ENCODE measurements at places on chromosomes 5 and 9.

- H3K4me1 ChIP-seq = no peaks in the 10 kb centered on the region
- H3K4me3 ChIP-seq = no peak overlapping the region
Observed at GRCh38 chr5:83764101-83764500, 43.4 kb upstream of the HAPLN1 start.

- no peak overlapping the region for H3K27ac ChIP-seq
- peak; percentile 71 for DNase-seq
- H3K27me3 ChIP-seq = no peaks in the 10 kb centered on the region
- H3K4me1 ChIP-seq = no peaks in the 10 kb centered on the region
- no peak overlapping the region for H3K4me3 ChIP-seq
Observed at GRCh38 chr5:157366741-157367674, 93.0 kb upstream of the NIPAL4 start.

DNA sequence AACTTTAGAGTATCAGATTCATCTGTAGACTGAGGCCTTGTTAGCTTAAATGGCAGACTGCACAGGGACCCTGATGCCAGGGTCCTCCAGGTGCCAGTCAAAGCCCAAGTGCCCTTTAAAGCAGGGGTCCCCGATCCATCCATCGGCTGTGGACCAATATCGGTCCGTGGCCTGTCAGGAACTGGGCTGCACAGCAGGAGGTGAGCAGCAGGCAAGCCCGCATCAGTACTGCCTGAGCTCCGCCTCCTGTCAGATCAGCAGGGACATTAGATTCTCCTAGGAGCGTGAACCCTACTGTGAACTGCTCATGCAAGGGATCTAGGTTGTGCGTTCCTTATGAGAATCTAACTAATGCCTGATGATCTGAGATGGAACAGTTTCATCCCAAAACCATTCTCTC lies 403.4 kb downstream of the RAB3C start:
- H3K27me3 ChIP-seq = no peaks in the 10 kb centered on the region
- peaks cover 3% of the 10 kb centered on the region for H3K4me1 ChIP-seq
- H3K4me3 ChIP-seq = no peak overlapping the region
- H3K27ac ChIP-seq = no peak overlapping the region
- H3K36me3 ChIP-seq = no peaks in the 10 kb centered on the region
- DNase-seq = peak; percentile 25

DNA sequence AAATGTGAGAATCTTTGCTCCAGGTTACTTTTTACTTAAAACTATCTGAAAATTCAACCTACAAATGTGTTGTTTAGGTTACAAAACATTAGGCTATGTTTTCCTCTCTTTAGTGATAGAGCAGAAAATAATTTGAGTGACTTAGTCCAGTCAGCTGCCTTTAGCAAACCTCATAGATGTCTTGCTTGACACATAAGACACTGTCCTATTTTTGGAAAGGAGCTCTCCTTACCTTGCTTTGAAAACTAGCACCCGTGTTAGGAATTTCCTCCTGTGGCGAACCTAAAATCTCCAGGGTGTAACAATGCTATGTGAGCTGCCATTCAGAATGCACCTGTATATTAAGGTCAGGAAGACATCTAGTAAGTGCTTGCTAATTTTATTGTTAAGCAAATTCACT lies 221.2 kb upstream of the CD180 start:
- H3K27ac ChIP-seq = no peak overlapping the region
- DNase-seq = peak; percentile 25
- no peaks in the 10 kb centered on the region for H3K27me3 ChIP-seq
- 0 out of 2 replicates have a peak overlapping the region, but pooled peaks have one; percentile 14 for H3K4me3 ChIP-seq

DNA sequence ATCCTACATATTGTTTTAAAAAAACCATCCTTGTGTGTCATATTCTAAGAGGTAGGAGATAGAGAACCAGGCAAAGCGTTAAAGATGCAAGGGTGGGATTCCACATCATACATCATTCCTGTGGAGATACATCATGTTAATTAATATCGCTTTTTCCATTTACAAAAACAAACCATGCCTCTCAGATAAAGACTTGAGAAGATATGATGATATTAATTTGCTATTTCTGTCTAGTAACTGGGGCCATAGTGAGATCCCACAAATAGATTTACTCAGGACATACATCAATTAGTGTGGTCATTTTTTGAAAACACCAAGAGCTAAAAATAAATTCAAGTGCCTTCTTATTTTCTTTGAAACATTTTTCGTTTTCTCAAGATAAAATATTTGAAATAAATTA lies 165.4 kb upstream of the TARS1 start:
- no peak overlapping the region for H3K27ac ChIP-seq
- no peak overlapping the region for H3K4me3 ChIP-seq
- H3K36me3 ChIP-seq = no peaks in the 10 kb centered on the region
- no peaks in the 10 kb centered on the region for H3K27me3 ChIP-seq
- no peaks in the 10 kb centered on the region for H3K4me1 ChIP-seq

DNA sequence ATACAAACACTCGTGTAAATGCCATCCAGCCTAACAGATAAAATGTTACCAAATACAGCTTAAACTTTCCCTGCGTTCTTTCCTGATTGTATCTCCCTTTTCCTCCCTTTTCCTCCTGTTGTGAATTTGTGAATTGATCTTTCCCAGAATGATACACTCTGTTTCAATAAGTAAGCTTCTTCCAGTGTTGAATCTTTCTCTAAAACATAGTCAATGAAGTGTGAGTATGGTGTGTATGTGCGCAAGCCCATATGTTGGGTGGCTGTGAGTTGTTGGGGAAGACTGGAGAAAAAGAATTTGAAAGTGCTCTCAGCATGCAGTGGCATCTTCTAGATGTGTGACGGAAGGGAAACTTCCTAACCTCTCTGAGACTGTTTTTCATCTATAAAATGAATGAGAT lies 143.1 kb upstream of the KLF4 start:
- peaks cover 5% of the 10 kb centered on the region for H3K36me3 ChIP-seq
- H3K4me3 ChIP-seq = no peak overlapping the region
- peaks cover 12% of the 10 kb centered on the region for H3K27me3 ChIP-seq

DNA sequence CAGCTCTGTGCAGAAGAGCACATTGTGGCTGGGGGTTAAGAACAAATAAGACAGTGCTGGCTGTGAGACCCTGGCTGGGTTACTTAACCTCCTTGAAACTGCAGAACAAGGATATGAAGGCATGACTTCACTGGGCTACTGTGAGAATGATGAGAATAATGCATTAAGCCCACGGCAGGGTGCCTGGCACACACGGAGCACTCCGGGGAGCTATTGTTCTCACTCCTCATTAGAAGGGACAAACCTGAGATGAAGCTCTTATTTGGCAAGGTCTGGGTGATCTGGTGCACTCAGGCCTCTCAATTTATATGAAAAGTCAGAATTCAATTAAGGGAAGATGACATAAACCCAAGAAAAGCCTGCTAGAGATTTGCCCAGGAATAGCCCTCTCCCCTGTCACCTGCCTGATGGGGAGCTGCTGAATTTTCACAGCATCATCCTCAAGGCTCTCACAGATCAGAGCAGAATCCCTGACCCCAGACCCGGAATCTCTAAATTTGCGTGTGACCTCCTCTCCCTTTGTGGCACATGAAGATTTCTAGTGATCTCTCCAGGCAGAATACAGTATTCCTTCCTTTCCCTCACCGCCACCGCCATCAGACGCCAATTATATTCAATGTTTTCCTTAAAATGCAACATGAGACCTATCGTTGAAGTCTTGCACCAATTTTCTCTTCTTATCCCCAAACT lies 102.1 kb downstream of the COL23A1 start:
- H3K27ac ChIP-seq = no peak overlapping the region
- no peaks in the 10 kb centered on the region for H3K27me3 ChIP-seq
- no peaks in the 10 kb centered on the region for H3K36me3 ChIP-seq
- no peak for DNase-seq
- peaks cover 19% of the 10 kb centered on the region for H3K4me1 ChIP-seq

DNA sequence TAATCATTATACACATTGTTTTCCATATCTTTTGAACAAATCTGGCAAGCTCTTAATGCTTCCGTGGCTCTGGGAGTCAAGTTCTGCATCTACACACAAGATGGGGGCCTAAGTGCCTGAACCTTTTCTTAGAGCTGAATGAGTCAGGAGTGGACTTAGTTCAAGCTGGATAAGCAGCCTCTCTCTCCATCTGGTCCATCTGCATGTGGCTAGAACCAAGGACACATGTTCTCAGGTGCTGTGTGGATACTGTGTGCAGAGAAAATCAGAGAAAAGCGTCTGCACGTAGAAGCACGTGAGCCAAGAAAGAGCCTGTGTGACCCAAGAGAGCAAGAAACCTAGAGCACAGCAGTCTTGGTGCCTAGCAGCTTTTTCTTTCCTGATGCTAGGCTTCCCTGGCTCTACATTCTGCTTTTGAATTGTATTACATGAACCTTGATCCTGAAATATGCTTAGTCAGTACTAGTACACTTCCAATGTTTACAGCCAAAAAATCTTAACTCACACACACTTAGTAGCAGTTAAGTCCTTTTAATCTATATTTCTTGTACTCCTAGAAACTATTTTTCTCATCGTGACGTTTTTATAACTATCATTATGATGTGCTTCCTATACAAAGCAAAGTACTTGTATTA lies 1798.9 kb downstream of the MAT2B start:
- no peak overlapping the region for H3K4me3 ChIP-seq
- no peak overlapping the region for H3K27ac ChIP-seq
- 0 out of 2 replicates have a peak, but pooled peaks cover 5% of the 10 kb centered on the region for H3K36me3 ChIP-seq
- DNase-seq = no peak

DNA sequence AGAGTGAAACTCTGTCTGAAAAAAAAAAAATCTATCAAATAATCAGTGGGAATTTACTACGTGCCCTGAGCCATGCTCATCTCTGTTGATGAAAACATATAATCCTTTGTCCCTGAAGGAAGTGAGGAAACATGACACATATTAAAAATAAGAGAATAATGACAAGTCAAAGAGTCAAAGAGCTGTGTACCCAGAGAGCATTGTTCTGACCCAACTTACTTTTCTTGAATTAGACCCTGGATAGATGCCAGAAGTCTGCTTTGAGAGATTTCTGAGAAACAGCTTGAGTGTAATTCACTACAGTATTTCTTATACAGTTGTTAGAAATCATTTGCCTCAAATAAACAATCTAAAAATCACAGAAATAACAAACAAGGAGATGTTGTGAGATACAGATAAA lies 490.0 kb upstream of the PIK3R1 start:
- H3K4me3 ChIP-seq = no peak overlapping the region
- H3K27ac ChIP-seq = no peak overlapping the region
- DNase-seq = no peak

DNA sequence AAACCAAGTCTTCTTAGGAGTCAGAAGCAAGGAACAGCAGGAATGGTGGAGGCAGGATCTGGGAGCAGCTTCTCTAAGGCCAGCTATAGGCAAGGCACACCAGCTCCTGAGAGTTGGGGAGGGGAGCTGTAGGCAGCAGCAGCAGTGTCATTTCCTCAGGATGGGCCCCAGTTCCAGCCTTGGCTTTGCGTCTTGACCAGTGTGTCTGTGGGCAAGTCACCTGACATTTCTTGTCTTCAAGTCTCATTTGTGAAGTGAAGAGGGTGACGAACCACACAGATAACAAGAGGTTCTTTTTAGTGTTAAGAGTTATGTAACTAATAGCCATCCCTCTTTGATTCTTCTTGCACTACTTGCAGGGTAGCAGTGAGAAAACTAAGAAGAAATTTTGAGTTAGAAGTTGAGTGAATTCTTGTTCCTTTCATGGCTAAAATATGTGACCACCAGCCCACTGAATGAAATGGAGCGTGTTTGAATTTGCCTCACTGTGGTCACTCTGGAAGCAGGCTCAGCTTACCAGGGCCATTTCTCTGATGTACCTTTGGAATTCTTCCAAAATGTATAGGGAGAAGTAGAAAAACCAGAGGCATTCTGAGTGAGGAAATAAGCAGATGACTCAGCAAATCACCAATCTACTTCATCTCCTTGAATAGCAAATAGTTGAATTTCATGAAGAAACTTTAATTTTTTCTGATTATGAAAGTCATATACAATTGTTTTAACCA lies 42.4 kb downstream of the RHOBTB3 start:
- H3K4me1 ChIP-seq = no peaks in the 10 kb centered on the region
- no peak overlapping the region for H3K4me3 ChIP-seq
- H3K27me3 ChIP-seq = no peaks in the 10 kb centered on the region
- no peak overlapping the region for H3K27ac ChIP-seq

DNA sequence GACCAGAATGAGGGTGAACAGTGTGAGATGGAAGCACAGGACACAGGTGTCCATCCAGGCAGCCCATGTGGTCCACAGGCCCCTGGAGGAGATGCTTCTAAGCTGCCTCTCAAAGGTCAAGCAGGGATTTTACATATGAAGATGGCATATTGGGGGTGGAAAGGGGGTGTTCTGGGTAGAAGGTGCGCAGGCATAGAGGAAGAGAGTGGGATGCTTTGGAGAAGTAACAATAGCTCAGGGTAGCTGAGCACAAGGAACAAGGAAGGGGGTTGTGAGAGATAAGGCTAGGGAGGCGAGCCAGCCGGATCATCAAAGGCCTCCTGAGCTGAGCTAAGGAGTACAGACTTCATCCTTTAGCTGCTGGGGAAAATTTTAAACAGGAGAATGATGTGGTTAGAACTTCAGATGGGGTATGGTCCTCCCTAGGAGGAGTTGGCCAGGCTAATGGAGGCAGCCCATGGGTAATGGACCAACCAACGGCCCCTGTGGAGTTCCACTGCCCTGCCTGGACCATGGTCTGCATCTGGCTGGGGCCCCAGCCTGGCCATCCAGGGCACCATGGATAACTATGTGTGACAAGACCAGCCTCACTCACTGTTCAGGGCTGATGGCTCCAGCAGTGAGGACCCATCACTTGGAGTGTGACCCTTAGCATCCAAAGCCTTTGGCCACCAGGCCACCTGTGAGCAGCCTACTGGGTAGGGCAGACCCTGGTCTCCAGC lies 86.8 kb upstream of the TBC1D2 start:
- DNase-seq = no peak
- H3K27me3 ChIP-seq = no peaks in the 10 kb centered on the region
- no peak overlapping the region for H3K4me3 ChIP-seq
- no peak overlapping the region for H3K27ac ChIP-seq
- H3K36me3 ChIP-seq = no peaks in the 10 kb centered on the region

DNA sequence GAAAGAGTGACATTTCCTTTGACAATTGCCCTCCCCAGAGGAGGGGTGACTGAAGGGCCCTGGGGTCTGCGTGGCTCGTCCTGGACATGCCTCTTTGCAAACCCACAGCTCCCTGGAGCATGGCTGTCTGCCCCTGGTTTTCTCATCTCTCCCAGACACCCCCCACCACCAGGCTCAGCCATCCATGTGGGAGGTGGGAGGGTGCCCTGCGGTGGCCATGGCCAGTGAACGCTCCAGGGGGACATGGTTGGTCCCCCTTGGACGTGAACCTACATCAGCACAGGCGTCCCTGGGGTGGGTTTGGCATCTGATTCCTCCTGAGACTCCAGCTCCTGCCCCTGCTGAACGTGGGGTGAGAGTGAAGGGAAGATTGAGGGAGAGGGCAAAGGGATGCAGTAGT lies 67.7 kb upstream of the LMX1B start:
- no peak for DNase-seq
- no peaks in the 10 kb centered on the region for H3K36me3 ChIP-seq
- no peaks in the 10 kb centered on the region for H3K27me3 ChIP-seq
